ENCODE measurements at places on chromosomes 7 and 10.
A peak's percentile ranks its signal among the peaks of the same experiment; 100 is the strongest.

DNA sequence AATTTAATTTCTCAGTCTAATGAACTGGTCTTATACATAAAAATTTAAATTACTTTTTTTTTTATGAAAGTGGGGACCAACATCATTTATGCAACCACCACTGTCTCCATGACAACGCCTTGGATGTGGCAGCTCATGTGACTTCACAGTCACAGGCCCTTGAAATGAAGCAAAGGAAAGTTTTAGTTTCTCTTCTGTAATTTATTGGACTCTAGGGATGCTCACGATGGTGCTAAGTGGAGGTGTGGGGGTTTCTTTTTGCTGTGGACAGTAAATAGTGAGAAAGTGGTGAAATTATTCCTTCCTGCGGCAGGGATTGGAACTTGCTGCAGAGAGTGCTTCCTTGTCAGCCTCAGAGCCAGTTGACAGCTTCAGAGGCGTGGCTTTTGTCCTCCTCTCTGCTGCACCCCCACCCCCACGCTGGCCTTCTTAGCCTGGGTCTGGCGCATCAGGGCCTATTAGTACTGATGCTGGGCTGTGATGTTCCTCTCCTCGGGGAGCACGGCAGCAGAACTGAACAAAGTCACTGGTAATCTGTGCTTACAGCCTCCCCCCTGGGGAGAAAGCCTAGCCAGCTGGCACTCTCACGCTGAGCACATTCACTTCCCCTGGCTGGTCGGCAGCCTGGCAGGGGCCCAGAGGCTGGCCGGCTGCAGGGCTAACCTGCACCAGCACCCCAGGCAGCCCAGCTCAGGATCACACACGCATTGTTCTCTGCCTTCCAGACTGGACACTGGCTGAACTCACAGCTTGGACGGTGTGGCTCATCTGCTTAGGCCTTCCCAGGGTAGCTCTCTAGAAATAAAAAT, 517.5 kb upstream of the GALNT17 start:
- DNase-seq: peak; percentile 95

- no peak for DNase-seq
Measured at GRCh38 chr10:28913436-28914237, 236.3 kb downstream of the BAMBI start.

DNA sequence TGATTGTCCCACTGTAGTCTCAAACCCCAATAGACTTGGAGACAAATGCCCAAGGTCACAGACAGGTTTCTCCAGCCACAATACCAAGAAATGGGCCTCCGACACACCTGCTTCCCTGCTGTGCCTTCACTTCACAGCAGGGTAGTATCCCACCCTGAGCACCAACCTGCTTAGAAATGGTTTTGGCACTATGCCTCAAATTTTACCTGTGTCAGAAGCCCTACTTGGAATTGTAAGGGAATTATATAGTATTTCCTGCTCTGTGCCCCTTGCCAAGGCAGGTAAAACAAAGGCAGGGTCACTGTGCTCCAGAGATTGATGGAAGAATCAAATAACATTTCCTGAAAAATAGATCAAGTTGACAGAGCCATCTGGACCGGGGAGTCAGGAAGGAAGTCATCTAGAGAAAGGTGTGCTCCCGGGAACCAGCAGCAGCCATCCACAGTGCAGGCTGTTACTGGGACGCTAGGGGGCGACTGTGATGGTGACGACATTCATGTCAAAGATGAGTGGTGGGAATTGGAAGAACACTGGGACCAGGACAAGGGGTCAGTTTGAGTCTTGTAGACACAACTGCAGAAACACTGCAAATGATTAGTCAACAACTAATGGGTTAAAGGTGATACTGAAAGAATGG, 117.8 kb upstream of the AKR1E2 start:
- DNase-seq: no peak

DNA sequence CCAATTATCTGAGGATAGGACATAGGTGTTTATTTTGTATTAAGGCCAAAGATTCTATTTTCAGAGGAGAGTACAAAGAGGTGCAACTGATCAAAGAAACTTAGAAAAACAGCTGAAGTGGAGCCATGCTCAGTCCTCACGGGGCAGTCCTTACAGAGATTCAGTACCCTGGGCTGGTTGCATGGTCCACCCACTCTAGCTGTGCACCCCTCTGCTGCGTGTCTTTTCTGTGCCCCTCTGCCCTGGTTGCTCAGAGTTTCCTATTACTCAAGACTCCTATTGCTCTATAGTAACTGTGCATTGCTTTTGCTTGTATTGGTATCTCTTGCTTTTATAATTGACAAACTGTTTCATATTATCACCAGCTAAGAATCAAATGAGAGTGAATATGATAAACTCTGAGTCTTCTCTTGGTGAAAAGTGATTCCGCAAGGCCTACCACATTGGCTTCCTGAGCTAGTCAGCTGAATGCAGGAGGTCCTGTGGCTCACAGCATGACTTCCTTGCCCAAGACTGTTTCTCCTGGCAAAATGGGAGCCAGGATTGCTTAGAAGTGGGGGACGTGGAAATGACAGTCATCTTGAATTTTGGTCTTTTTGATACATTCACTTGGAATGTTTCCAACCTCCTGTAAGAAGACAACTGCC, 137.0 kb downstream of the GLCCI1 start:
- DNase-seq: no peak

GRCh38 chr7:104096683-104097082, 107.2 kb upstream of the RELN start:
- DNase-seq: no peak

DNA sequence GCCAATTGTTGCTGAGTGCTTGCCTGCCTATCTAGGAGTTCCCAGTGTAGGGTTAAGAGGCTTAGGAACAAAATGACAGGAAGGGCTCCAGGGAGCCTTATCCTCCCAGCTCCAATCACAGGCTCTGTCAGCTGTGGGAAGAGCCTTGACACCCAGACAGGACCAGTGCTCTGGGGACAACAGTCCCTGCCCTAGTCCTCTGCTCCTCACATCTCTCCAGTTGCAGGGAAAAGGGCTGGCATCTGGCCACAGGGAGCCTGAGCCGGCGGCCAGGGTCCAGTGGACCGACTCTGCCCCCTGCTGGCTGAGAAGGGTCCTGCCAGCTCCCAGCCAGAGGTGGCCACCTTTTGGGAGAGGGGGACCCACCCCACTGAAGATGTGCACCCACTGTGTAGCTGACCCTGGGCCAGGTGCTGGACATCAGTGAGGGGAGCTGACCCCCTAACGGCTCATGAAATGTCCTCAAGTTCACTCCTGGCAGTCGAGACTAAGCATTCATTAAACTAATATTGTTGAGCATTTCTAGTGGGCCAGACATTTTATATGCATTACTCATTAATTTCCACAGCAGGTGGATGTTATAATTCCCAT, 17.6 kb downstream of the DNAJB12 start:
- no peak for DNase-seq

- no peak for DNase-seq
Measured at GRCh38 chr10:69057261-69057950, 30.5 kb upstream of the SRGN start.

DNA sequence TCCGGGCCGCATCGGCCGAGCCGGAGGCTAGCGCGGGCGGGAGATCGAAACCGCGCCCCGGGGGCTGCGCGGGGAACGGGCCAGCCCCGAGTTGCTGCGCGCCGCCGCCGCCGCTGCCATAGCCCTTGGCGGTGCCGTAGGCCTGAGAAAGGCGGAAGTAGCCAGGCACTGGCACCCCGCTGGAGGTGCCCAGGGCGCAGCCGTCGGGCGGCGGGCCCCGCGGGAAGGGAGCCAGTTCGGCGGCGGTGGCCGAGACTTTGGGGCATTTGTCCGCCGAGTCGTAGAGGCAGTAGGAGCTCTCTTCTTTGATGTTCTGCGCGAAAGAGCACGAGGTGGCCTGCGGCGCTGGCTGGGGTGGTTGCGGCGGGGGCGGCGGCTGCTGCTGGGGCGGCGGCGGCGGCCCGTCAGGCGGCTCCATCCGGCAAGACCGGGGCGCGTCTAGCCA, 587 bp downstream of the HOXA10 start:
- DNase-seq: no peak

GRCh38 chr10:12360461-12360860, 11.1 kb downstream of the CAMK1D start:
- no peak for DNase-seq

DNA sequence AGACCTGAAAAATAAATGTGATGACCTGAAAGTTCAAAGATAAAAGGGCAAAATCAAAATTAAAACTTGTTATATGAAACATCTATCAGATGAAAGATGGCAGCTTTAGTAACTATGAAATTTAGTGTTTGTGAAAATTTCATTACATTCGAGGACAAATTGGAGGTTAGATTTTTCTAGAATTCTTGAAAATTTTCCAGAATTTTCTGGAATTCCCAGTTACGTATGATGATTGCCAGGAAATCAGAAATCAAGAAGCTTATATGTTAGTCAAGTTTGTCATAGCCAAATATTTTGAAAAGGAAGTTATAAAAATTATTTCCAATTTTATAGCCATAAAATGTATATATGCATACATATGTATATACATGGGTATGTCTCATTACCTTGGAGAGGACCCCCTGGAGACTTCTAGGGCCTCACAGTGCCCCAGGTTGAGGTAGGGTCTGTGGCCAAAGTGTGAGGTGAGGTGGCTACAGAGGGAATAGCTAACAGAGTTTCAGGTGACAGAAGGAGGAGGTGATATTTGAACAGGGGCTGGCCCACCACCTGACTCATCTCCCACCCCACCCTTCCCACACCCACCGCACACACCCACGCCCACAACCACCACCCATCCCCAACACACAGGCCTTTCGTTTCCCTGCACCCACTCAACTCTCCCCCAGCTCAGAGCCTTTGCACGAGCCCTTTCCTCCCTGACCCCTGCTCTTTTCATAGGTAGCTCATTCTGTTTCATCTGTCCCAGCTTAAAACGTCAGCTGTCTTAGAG, 21.5 kb downstream of the C10orf105 start:
- no peak for DNase-seq

DNA sequence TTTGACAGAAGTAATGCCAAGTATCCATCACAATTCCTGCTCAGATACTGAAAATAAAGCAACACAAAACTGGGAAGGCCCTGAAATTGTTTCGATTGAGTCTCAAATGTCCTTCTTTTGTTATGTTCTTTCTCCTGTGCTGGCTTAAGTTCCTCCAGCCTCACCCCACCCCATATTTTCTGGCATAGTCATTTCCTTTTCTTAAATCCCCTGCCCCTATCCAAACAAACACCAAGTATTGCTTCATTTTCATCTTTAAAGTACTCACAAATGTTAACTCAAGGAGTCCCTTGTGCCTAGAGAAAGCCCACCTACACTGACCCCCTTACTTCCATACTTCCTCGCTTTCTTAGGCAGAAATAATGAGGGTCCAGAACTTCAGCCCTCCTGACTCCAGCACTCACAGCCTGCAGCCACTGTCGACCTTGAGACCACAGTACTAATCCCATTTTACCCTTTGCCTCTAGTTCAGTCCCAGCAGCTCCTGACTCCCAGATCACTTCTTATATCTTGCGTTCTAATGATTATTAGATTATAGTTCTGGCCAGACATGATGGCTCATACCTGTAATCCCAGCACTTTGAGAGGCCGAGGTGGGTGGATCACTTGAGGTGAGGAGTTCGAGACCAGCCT, 73.2 kb upstream of the ST8SIA6 start:
- DNase-seq: no peak

DNA sequence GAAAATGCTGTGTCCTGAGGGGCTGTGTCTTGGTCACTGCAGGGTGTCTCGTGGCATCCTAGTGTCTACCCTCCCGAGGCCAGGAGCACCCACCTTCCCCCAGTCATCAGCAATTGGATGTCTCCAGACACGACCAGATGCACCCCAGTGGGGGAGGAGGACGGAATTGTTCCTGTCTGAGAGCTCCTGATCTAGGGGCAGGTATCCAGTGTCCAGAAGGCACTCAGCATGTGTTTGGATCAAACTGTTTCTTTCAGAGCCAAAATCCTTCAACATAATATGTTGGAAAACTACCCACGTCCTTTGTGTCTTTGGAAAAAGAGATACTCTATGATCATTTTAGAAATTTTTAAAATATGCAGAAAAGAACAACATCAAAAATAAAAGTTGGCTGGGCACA, 16.9 kb downstream of the PRKRIP1 start:
- DNase-seq: no peak

DNA sequence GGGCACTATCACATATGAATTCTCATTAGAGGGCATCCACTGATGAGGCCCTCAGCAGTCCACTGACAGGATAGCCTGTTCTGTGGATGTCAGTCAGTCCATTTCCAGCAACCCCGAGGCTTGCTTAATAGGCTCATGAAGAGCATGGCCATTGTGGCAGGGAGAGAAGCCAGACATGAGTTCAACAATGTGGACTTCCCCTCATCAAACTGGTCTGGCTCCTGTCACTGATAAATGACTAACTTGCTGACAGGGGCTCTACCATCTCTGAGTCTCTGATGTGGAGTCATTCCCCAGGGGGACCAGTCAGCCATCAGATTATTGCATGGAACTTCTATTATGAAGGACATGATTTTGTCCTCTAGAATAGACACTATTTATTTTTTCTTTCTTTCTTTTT, 19.8 kb upstream of the TRIL start:
- no peak for DNase-seq

- no peak for DNase-seq
Measured at GRCh38 chr7:132112106-132112505, 464.2 kb downstream of the PLXNA4 start.

GRCh38 chr10:33370434-33370930, 36.0 kb upstream of the NRP1 start:
- DNase-seq: no peak

DNA sequence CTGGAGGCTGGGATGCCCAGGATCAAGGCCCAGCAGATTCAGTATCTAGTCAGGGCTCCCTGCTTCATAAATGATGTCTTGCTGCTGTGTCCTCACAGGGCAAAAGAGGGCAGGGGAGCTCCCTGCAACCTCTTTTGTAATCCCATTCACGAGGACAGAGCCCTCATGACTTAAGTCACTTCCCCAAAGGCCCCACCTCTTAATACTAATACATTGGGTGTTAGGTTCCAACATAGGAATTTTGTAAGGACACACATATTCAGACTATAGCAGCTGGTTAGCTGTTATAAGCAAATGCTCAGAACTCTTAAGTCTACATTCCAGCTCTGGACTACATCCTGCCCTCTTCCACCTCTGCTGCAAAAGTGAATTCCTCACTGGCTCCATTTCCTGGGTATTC, 63.0 kb downstream of the VOPP1 start:
- no peak for DNase-seq

DNA sequence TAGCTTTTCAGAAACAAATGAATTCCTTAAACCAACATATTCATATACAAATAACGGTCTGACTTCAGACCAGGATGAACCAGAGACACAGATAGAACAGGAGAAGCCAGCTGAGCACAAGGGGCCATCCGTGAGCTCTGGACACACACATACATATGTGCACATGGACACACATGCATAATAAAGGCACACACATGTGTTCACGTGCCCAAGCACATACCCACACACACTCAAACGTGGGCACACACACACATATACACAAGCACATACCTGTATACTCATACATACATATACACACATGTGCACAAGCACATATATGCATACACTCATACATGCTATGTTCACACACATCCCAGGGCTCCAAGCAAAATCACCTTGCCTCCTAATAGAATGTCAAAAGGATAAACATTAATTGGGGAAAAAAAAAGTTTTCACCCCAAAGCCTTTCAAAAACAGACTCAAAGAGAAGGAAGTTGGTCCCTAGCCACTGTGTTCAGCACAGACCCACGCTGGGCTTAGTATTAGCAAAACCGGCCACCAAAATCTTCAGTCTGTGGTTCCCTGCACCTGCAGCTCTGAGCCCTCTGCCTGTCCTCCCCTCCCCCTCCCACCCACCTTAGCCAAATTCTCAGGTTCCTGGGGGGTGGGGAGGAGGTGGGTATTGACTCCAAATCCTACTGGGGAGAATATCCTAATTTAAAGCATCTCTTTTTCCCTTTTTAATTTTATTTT, 100.4 kb upstream of the MACROH2A2 start:
- DNase-seq: no peak
